ENCODE measurements at places on chromosomes 3 and 15.

DNA sequence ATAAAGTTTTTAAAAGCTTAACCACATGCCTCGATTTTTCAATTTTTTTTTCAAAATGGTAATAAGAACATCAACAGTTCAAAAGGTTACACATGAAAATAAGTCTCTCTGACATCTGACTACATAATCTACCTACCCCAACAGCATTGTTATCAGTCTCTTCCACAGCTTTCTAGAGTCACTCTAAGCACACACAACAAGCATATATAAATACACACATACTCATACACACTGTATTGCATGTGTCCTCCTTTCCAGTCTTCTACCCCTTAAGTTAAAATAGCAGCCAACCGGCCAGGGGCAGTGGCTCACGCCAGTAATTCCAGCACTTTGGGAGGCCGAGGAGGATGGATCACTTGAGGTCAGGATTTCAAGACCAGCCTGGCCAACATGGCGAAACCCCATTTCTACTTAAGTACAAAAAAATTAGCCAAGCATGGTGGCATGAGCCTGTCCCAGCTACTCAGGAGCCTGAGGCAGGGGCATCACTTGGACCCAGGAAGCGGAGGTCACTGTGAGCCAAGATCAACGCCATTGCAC, 12.2 kb downstream of the TBL1XR1 start:
- no peak for DNase-seq

GRCh38 chr3:36796881-36797280, 32.5 kb upstream of the DCLK3 start:
- no peak for DNase-seq

DNA sequence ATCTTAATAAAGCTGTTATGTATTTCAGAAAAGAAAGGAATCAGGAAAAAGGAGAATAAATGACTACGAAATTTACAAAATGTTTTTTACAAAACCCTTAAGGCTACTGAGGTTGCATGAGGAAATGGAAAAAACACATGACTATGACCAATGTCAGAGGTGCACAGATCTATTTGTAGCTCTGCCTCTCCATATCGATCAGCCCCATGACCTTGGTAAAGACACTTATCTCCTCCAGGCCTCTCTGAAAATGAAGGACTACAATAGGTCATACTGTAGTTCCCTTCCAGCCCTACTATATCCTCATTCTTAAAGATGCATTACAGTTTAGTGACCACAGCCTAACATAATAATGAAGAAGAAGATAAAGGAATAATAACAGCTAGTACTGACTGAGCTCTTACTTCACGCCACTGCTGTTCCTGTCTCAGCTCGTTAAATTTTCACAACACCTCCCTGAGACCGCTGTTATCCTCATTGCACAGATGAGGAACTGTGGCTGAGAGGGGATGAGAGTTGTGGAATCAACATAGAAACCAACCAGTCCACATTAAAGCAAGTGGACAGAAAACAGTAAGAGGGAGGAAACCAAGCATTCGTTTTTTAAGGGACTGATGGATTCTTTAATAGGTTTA, 163.2 kb downstream of the MAGI1 start:
- no peak for DNase-seq

DNA sequence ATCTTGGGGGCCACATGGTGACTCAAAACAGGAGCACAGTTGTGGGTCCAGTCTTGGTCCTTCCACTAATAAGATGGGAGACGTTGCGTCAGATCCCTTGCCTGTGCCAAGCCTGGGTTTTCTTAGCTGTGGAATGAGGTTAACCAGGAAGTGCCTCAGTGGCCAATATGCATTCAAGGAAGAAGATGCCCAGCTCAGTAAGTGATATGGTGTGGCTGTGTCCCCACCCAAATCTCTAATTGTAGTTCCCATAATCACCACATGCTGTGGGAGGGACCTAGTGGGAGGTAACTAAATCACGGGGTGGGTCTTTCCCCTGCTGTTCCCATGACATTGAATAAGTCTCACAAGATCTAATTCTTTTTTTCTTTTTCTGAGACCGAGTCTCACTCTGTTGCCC, 6.4 kb downstream of the ALG1L2 start:
- DNase-seq: no peak

GRCh38 chr15:77513226-77513625, 92.5 kb downstream of the HMG20A start:
- no peak for DNase-seq

GRCh38 chr15:74433592-74434262, at the start of gene SEMA7A:
SEMA7A (minus strand) TSS chr15:74433958; CDS start chr15:74433918, 40 bp downstream.
- peak; percentile 93 for DNase-seq

DNA sequence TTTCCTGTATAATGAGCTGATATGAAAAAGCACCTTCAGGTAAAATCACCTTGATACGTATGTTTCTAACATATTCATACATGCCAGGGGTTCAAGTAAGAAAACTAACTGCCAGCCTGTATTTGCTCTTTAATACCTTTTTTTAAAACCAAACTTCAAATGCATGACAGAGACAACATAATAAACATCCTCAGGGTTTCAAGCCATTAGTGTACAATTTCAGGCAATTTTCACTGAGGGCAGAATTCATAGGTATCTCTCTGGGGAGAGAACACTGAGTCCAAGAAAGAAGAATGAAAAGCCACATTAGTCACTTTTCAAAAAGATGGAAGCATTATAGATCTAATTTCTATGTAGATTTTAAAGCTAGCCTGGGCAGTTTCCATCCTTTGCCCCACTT, 26.9 kb downstream of the MINDY4B start:
- no peak for DNase-seq

- DNase-seq: no peak
Measured at GRCh38 chr15:56367156-56367555, 1.9 kb downstream of the TEX9 start.

GRCh38 chr3:14016900-14017475, 107.7 kb downstream of the CHCHD4 start:
- no peak for DNase-seq

GRCh38 chr3:46695177-46695961, 1.9 kb upstream of the ALS2CL start:
- DNase-seq: no peak

- DNase-seq: no peak
Measured at GRCh38 chr3:194271460-194272035, 79.6 kb downstream of the CPN2 start.

GRCh38 chr3:72421126-72421525, 427.1 kb downstream of the SHQ1 start:
- no peak for DNase-seq

GRCh38 chr15:27238209-27238608, 267.2 kb downstream of the GABRG3 start:
- no peak for DNase-seq

DNA sequence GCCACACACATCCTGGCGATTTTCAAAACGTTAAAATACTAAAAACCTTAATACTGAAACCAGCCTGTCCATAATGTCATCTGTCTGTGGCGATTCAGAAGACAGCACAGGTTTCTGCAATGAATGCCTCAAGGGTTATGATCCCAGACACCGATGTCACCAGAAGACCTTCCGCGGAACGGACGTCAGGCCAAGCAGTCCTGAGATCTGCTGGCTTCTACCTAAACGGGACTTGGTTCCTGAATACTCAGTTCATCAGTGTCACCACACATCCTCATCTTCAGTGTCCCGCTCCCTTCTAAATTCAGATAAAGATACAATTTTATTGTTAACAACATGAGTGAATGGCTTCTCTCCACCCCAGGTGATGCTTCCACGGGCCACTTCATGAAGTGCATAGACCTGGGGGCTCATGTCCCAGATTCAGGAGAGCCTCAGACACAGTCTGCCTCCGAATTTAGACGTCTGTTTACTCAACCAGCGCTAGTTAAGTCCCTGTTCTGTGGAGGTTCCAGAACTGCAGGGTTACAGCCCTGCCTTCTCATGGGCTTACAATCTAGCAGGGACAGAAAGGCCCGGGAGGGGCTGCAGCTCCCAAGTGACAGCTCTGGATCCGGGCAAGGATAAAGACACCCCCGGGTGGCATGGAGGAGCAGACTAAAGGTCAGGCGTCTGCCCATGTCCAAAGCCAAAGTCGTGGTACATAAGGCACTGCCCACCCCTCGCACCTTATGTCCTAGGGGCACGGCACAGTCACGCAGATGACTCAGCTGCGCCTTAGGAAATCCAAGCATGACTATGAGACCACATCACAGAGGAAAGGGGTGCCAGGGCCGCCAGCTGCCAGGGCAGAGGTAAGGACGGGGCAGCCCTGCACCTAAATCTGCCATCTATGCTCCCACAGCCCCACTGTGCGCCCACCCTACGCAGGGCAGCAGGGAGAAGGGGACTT, 75.9 kb downstream of the VGLL4 start:
- DNase-seq: no peak

DNA sequence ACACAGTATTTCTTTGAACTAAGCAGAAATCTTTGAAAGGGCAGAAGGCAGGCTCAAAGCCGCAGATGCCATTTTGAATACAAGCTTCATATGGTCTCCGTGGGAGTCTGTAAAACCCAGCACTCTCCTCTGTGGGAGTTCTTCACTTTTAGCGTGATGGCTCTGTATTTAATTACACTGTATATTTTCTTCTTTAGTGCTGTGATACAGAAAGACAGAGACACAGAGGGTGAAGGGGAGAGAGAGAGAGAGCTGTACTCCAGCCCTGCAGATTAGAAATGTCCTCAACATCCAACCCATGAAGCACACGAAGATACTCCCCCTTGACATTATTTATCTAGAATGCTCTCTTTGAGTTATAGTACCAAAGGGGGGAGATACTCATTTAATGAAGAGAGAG, 752.6 kb upstream of the NR2F2 start:
- DNase-seq: no peak

- DNase-seq: no peak
Measured at GRCh38 chr3:20837676-20838302, 651.8 kb upstream of the SGO1 start.

- DNase-seq: no peak
Measured at GRCh38 chr3:73762855-73763254, 138.1 kb upstream of the PDZRN3 start.

GRCh38 chr15:77208241-77208640, 137.3 kb upstream of the TSPAN3 start:
- DNase-seq: no peak

GRCh38 chr3:146914409-146914808, 309.3 kb upstream of the PLSCR5 start:
- no peak for DNase-seq

- no peak for DNase-seq
Measured at GRCh38 chr3:24523988-24524727, 29.5 kb upstream of the THRB start.

Measured in dorsolateral prefrontal cortex (tissue), 122 donors.